ENCODE measurements at places on chromosomes 2 and 18.

GRCh38 chr2:57701391-57701791 is 345.2 kb upstream of the VRK2 start:
- no peak for DNase-seq

DNA sequence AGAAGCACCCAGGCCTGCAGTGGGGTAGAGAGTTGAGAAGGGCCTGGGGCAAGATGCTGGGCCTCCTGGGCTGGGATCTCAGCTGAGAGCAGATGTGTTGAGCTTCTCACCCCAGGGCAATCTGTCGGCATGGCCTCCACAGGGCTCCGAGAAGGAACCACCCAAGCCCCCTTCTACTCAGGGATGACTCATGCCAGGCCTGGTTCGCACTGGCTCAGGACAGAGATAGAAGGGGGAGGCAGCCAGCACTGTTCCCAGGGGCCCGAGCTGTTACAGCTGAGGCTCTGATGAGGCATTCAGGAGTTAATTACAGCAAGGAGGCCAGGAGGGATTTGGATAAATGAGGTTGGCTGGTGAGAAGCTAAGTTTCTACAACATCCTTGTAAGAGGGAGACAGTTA is 62.5 kb downstream of the CENPO start:
- peak; percentile 57 for DNase-seq

DNA sequence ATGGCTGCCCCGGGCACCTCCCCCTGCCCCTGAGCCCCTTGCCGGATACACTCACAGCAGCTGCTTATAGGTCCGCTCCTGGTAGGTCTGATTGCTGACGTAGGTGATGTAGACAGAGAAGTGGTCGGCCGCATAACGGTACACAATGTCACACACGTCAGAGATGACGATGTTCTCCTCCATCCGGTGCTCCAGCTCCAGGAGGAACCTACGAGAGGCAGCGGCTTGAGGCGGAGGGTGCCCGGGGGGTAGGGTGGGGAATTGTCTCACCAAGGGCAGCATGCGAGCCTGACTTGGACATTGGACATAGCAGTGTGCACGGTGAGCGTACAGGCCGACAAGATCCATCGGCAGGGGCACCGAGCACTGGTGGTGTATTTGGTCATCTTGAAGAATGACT is 22.8 kb downstream of the SNORC start:
- DNase-seq: no peak

DNA sequence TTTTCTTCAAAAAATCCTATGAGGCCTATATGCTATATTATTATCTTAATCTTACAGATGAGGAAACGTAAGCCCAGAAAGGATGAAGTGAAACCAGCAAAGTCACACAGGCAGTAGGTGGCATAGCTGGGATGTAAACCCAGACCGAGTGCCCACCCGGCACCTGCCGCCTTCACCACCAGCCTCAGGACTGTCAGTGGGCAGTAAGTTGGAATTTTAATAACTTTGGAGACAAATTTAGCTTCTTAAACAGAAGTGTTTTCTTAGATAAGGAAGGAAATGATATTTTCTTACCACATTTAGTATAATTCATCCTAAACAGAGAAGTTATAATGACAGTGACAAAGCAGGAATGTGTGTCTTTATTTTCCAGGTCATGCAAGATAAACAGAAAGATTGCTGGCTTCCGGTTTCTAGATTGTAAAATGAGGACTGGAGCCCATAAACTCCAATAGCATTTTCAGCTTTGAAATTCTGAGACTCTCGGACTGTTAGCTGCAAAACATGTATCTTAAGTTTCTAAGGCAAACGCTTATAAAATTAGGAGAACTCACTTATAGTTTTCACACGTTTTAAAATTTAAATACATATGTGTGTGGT is 59.3 kb downstream of the CD8B2 start:
- DNase-seq: no peak

DNA sequence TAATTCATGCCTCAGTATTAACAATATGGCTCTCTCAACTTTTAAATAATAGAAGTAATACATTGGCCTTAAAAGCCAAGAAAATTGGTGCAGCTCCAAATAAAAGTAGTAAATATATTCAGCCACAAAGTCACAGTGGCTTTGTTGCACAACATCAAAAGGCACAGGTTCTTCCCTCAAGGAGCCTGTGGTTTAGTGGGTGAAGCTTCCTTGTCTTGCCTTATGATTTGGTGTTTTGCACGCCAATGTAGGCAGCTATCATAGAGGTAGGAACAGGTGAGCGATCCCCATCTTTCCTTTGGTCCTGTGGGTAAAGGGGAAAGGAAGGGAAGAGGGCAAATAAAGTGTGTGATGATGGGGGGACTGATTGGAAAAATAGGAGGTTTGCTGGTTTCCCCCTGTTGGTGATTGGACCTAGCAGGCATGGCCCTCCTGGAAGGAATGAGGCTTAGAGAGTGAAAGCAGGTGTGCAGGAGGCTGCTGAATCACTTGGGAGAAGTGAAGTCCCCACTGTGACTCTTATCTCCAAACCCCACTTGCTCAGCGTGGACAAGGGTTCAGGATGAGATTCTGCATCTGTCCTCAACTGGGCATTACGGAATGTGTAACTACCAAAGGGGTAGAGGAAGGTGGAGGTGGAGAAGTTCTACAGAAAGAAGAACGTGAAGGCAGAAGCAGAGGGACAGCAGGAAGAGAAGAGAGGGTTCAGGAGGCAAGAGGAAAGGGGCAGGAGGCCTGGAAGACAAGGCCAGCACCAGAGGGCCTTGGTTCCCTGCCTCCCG is 20.1 kb upstream of the TNP1 start:
- DNase-seq: no peak

- no peak for DNase-seq
These were observed 160.8 kb downstream of the LPIN1 start for GRCh38 chr2:11907190-11907589.

- no peak for DNase-seq
These were observed 50.7 kb downstream of the SIGLEC15 start for GRCh38 chr18:45876161-45876560.

- no peak for DNase-seq
These were observed 352.7 kb upstream of the SLC39A10 start for GRCh38 chr2:195304310-195304709.

DNA sequence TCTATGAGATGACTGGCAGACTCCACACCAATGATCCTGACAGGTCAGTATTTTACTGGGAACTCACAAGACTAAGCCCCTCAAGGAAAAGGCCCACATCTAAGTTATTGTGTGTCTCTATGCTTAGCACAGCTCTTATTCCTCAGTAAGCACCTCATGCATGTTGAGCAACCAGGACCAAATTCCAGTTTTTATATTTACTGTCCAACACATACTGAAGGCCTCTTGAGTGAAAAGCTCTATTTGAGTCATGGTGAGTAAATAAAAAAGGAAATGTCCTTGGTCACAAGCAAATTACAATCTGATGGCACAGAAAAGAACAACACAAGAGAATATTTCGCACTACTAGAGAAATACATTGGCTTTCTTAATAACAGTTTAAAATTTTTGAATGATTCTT is 87.9 kb upstream of the ETAA1 start:
- DNase-seq: no peak

- no peak for DNase-seq
These were observed 49.3 kb downstream of the ACAA2 start for GRCh38 chr18:49764032-49764431.

GRCh38 chr2:112481528-112482233 is at the start of gene TTL:
Gene TTL, plus strand, starts transcription at chr2:112482156. Its CDS starts 189 bp downstream, at chr2:112482345.
- DNase-seq: peak; percentile 37

DNA sequence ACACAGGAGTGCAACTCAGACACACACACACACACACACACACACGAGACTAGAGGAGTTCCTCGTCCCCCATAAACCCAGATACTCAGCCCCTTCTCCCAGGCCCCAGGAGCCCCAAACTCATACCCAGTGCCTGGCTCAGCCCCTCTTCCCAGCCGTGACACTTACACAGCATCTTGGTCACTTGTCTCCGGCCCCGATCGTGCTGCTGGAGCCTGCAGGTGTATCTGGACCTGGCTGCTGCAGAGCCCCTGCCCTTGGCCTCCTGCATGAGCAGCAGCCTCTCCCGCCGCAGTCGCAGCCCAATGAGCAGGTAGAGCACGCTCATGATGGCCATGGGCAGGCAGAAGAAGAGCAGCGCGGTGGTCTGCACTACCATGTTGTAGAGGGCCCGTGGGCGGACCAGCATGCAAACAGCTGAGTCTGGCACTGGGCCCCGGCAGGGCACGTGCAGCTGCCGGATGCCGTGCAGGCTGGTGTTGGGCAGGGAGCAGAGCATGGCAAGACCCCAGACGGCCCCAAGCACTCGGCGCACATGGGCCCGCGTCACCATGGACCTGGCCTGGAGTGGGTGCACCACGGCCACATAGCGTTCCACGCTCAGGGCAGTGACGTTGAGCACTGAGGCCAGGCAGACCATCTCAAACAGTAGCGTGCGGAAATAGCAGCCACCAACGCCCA is 2.1 kb downstream of the NMUR1 start:
- no peak for DNase-seq

GRCh38 chr18:56377231-56377630 is 261.2 kb downstream of the TXNL1 start:
- DNase-seq: no peak

GRCh38 chr2:218033590-218034496 is 31.0 kb upstream of the TNS1 start:
- DNase-seq: no peak

GRCh38 chr2:241095594-241096290 is 6.3 kb downstream of the MTERF4 start:
- DNase-seq: no peak

DNA sequence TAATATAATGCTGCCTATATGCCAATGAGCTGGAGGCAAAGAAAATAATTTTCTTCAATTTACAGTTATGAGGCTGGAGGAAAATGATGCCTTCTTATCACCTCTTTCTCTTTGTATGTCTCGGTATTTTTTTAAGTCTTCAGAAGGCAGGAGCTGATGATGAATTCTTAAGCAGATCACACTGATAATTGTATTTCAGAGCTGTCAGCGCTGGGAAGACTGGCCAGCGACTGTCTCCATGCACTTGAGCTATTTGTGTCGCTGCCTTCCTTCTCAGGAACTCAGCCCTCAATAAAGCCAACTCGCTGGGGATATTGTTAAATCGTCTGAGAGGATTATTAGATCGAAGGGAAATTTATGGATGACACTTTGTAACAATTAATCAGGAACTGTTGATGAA is 40.3 kb downstream of the PTGR3 start:
- DNase-seq: no peak

DNA sequence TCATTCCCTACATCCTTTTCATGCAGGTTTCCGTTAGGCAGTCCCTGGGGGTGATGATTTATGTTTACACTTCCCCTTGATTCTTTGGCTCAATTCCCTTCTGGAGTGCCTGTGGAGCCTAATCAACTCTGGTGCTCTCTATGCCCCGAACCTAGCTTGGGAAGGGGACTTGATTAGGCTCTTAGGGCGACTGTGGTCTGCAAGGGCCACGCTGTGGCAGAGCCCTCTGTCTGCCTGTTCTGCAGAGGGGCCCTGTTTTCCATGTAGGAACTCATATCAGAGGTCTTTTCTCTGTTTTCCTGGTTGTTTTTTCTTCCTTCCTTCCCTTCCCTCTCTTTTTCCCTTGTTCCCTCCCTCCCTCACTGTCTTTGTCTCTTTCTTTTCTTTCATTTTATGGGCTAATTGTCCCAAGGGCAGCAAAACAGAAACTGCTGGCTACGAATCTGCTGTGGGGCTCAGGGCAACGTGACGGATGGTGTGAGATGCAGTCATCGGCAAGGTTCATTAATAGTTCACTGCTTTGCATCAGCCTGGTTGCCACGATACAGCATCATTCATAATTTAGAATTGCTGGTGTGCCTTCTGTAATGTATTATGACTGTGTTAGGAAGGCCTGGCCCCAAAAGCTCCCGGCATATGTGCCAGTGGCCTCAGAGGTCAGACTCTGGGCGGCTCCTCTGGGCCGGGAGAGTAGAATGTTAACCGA is 134.5 kb downstream of the NAPG start:
- no peak for DNase-seq

DNA sequence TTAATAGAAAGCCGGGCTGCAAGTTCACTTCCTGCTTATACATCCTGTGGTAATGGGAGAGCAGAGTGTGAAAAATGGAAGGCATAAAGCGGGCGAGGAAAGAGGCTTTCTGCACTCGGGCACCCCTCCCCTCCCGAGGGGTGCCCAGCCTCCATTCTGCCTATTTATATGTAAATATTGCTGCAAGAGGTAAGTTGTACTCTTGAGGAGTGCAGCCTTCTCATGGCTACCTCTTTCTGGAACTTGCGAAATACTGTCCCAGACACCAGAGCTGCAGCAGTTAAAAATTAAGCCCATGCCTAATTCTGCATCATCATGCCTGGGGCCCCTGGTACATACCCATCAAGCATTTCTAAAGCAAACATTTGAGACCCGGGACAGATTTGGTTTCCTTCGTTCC is 156.0 kb downstream of the GBX2 start:
- no peak for DNase-seq

DNA sequence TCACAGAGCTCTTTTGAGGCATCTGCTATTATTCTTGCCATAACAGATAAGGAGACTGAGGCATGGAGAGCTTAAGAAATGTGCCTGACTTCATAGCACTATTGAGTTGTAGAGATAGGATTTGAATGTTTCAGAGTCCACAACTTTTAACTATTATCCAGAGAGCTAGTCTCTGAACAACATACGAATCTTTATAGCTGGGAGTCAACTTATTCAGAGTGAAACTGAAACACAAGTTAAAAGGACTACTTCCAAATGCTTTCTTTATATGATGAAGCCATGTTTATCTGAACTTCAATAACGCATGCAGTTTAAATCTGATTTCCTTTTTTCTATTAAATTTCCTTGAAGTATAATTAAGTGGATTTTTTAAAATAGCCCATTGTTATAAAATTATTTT is 268.8 kb downstream of the IKZF2 start:
- DNase-seq: no peak

GRCh38 chr2:120722568-120723421 is 12.9 kb upstream of the GLI2 start:
- DNase-seq: no peak

DNA sequence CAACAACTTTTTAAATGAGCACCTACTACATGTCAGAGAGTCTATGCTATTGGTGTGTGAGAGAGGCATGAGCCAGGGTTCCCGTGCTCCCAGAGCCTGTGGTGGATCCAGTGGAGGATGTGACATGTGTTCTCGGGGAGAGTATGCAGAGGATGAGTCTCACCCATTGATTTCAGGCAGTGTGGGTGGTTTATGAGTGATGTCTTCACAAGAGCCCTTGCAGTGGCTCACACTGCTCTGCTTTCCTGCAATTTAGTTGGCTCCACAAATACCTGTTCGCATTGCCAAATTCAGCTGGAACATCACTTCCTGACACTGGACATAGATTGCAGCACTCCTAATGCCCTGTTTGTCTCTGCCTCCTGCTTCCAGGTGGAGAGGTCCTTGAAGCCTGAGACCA is 243.6 kb upstream of the CXCR4 start:
- no peak for DNase-seq

DNA sequence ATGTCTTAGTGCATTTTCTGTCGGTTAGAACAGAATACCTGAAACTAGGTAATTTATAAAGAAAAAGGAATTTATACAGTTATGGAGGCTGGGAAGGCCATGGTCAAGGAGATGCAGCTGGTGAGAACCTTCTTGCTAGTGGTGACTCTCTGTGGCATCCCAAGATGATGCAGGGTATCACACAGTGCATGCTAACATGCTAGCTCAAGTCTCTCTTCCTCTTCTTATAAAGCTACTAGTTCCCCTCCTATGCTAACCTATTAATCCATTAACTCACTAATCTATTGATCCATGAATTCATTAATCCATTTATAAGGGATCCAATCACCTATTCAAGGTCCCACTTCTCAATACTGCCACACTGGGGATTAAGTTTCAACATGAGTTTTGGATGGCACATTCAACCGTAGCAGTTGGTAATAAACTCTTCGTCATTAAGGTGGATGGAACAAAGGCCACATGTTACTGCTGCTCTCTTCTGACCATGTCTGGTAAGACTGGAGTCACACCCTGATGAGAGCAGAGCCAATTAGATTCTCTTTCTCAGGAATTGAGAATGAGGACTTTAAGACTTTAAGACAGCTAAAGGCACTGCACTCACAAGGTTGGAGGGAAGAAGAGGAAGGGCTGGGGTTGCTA is 211.6 kb upstream of the SMAD7 start:
- DNase-seq: no peak

Measured in DMS 273 treated with DMSO at 0.1 percent for 48 hours (cell line).